Activated CD8-positive, alpha-beta memory T cell treated with anti-CD3 and anti-CD28 coated beads for 1 hour (primary cell): ENCODE measurements at places on chromosomes 2 and 18.
A peak's percentile ranks its signal among the peaks of the same experiment; 100 is the strongest.

DNA sequence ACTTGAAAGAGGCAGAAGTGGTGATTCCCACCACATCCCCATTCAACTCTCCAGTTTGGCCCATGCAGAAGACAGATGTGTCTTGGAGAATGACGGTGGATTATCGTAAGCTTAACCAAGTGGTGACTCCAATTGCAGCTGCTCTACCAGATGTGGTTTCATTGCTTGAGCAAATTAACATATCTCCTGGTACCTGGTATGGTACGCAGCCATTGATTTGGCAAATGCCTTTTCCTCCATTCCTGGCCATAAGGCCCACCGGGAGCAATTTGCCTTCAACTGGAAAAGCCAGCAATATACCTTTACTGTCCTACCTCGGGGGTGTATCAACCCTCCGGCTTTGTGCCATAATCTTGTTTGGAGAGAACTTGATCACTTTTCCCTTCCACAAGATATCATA, 411.5 kb upstream of the SMIM21 start:
- no peak for DNase-seq

GRCh38 chr2:203993011-203993410, 56.4 kb downstream of the ICOS start:
- DNase-seq, result no peak

DNA sequence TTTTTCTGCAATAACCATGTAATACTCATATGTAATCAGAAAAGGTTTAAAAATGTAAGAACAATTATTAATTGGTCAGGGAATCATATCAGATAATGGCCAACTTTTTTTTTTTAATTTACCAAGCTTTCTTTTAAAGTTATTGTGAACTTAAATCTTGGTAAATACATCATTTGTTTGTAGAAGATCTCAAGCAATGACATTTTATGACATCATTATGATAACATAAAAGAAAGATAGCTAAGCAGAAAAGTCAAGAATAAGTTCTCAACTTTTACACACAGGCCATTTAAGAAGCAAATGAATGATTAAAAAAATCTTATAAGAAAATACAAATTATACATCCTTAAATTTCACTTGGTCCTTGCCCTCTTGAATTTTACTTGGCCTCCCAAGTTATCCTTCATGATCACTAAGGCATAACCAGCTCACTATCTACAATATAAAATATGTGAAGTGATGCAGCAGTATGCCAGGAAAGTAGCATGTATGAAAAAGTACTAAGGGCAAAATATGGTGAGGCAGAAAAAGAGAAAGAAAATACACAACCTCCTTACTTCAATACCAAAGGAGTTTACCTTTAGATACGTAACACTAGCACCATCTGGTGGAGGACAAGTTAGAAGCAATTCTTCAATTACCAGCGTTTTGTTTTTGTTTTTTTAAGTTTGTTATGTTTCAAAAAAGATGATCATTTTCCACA, 116.6 kb downstream of the SRBD1 start:
- no peak for DNase-seq

GRCh38 chr2:26449278-26450030, 28.5 kb downstream of the OTOF start:
- no peak for DNase-seq

GRCh38 chr18:44536619-44537018, 144.1 kb upstream of the SETBP1 start:
- no peak for DNase-seq

DNA sequence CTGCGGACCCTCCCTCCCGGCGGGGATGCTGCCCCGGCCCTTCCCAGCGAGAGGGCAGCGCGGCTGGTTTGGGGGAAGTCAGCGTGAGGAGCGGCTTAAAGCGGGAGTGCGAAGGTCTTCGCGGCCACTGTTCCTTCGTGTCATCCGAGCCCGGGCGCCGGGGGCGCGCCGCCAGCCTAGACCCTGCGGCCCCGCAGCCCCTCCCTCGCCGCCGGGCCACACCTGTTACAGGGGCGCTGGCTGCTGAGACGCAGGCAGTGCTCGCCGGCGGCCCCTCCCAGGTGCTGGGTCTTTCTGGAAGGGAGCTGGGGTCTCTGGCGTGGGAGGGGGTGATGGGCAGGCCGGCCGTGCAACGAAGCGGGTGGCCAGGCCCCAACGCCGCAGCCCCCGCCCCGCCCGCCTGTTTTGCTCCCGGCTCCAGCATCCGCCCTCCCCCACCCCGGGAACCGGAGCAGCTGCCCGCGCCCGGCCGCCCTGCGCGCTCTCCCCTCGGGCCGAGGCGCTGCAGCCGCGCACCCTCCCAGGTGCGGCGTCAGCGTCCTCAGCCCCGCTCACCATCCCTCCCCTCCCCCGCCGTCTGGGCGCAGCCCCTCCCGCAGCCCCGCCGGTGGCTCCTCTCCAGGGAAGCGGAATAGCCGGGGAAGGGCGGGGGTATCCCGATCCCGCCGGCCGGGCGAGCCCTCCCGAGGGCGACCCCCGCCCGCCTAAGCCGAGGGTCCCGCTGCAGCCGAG, 727 bp downstream of the KIF1A start:
- DNase-seq, result no peak

DNA sequence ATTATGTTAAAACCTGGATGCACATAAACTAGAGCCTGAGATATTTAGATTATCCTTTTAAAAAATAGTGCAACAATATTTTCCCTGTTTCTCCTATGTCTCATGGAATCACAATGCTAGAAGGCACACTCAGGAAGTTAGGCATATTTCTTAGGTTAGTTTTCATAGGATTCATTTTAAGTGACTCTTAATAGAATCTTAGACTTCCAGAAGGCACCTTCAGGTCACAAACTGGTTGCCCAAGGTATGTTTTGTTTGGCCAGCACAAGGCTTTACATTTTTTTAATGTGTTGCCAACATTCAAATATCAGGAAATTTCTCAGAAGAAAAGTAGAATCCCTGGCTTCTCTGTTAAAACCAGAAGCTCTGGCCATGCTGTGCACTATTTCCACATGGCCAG, 129.3 kb downstream of the LNPK start:
- DNase-seq, result no peak

GRCh38 chr2:48107326-48107925, 201.1 kb upstream of the FBXO11 start:
- DNase-seq, result no peak

- DNase-seq, result no peak
These were observed 7.9 kb upstream of the CFAP36 start for GRCh38 chr2:55511508-55512124.

DNA sequence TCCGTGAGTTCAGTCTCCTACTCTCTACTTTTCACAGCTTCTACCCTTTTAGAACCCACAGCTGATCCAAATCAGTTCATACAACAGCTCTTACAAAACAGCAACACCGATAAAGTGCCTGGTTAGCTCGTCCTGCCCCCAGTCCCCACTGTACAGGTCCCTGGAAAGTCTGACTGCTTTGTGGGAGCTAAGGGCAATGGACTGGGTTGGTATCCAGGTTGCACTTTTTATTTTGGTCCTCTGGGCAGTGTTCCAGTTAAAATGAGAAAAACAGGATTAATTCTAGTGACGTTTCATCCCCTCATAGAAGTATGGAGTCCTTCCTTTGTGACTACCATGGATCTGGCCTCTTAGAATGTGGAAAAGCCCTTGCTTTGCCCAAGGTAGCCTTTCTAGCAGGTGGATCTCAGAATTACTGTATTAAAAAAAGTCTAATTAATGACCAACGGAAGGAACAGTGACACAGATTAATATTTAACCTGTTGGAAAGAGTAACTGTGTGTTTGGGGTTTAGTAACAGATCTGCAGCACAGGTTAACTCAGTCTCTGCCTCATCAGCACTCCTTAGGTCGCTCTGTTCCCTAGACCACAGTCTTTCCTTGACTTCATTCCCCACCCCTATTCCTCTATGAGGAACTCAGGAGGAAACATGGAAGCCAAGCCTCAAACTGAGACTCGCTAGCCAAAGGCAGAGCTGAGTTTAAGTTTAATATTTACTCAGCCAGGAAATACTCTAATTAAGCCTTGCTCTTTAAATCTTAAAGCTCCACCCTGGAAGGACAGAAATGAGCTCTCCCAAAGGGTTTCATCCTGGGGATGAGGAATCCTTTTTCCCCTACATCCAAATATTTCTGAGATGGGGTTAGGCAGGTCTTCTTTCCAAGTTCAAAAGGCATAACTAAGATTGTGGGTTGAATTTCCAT, 52.8 kb upstream of the ITGA6 start:
- DNase-seq, result no peak

GRCh38 chr2:227252831-227253230, 72.2 kb upstream of the MFF start:
- no peak for DNase-seq

- no peak for DNase-seq
These were observed 100.4 kb upstream of the SMAD2 start for GRCh38 chr18:48030616-48031480.

DNA sequence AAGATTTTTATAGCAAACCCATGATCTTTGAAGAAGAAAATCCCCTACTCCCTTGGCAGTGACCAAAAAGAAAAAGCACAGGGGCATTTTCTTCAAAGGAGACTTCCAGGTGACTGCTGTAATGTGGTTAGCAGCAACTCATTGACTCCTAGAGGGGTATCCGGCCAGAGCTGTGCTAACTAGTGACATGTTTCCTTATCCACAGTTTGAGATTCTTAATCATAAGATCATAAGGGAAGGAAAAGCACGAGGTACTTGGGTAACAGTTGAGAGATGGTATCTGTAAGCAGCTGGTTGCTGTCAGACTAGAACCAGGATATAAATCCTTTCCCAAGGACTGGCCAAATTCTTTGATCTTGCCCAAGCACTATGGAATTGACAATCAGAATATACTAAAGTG, 124.7 kb downstream of the MREG start:
- DNase-seq, result no peak

- no peak for DNase-seq
These were observed 50.6 kb downstream of the ST3GAL5 start for GRCh38 chr2:85838181-85838580.

- no peak for DNase-seq
These were observed 1311.0 kb upstream of the FAM98A start for GRCh38 chr2:34909992-34910705.

DNA sequence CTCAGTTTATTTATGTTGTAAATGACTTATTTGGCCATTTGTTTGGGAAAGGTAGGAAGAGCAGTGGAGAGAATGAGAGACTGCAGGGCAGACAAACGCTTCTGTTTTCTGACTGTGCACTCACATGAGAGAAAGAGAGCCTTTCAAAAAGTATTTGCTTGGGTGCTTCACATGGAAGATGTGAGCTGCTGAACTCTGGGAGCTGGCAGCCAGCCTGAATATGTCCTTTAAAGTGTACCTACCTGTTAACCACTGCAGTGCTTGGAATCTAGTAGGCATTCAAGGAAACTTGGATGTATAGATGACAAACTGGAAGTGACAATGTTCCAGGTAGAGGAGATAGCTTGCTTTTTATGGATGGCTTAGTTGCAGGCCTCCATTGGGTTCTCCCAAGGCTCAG, 68.8 kb downstream of the PTPRM start:
- no peak for DNase-seq

- no peak for DNase-seq
These were observed 120.4 kb downstream of the SEPTIN10 start for GRCh38 chr2:109493176-109493935.

DNA sequence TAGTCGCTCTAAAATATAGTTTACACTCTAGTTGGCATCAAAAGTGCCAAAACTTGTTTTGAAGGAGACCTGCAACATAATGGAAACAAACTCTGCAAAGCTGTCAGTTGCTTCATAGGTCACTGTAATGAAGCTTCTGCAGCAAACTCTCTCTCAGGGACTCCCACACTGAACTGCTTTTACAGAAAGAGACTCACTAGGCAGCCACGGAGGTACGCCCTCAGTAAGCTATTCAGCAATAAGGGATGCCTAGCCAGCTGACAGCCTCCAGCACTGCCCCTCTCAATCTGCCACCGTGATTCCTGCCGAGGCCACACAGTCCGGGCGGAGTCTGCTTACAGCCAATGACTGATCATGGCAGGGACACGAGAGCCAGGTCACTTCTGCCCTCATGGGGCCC, 51.1 kb downstream of the COLEC12 start:
- DNase-seq, result no peak

DNA sequence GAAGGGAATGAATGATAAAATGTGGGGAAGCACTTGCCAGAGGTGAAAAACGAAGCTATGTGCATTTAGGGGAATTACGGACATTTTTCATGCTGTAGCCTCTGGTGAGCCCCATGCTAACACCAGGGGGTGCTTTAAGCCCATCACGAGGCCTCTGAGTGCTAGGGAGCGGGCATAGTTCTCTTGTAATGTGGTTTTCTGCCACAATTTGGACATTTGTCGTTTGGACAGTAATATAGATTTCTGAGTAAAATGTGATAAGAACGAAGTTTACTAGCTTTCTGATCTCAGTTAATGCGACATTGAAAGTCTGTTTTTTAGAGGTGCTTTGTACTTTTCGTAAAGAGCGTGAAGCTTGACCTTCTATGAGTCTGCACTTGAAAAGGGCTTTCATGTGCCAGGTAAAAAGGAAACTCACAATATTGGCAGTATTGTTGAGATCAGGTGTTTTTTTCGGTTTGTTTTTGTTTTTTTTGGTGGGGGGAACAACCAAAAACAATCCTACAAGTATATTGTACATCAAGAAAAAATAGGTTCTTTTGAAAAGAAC, 50.6 kb downstream of the TRAF3IP1 start:
- peak; percentile 16 for DNase-seq

DNA sequence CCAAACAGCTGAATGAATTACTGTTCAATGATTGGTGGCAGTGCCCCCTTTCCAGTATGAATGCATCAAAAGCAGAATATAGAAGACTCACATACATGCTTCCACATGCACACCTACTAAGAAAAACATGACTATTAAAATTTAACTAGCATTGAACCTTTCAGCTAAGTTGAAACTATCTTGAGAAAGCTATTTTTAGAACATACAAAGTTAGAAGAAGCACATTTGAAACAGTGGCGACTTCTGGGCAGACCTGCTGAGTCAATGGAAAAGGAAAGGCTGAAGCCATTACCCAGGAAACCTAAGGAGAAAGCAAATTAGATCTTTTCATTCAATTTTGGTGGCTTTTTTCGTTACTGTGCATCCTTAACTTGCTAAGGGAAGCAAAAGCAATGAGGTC, 55.9 kb downstream of the PLA2R1 start:
- DNase-seq, result no peak

GRCh38 chr2:188244383-188244782, 47.3 kb upstream of the GULP1 start:
- no peak for DNase-seq

- DNase-seq, result no peak
These were observed 33.9 kb downstream of the ATL2 start for GRCh38 chr2:38343212-38343611.

DNA sequence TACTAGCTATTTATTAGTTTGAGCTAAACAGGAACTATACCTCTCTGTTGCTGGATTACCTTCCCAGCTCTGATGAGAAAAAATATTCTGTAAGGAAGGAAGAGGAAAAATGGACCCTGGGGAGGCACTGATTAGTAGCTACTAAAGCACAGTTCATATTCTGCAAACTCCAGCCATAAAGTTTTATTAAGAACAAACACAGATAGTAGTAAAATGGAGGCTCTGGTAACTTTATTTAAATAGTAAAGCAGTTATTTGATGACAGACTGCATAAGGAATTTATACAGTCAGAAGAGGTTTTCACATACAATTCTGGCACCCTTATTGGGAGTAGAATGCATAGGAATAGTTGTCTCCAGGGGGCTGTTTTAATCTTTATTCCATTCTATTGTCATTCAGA, 84.1 kb downstream of the XIRP2 start:
- DNase-seq, result no peak
